ENCODE measurements at places on chromosomes 7 and 10. TPM values are rescaled to one million over a fixed set of nuclear protein-coding genes. Genes with fewer than 3 reads are reported as not detected.

DNA sequence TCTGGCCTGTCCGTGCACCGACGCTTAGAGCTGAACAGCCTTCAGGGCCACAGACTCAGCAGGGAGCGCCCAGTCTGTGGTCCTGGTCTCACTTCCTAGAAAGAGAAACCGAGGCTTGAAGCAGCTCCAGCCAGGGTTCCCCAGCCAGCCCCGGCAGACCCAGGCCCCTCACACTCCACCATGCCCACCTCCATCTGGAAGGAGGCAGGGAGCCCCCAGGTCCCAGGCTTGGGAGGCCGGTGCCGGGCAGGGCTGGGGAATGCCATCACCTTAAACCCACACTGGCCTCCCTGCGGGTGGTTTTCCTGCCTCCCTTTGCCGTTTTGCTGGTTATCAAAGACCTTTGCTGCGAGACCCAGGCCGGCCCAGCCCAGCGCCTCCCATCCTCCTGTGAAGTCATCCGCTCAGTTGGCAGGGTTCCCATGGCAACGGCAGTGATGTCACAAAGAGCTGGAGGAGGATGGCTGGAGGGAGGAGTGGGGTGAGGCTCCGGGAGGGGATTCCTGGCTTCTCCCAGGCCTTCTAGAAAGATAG, 24.0 kb downstream of the ELFN1 start:
- DNase-seq = no peak

GRCh38 chr10:34538281-34538829, 276.7 kb downstream of the PARD3 start:
- DNase-seq = no peak

GRCh38 chr10:24873281-24873683, 79.1 kb downstream of the PRTFDC1 start:
- no peak for DNase-seq

- no peak for DNase-seq
These were observed 564 bp downstream of the PDSS1 start for GRCh38 chr10:26697922-26698608.

DNA sequence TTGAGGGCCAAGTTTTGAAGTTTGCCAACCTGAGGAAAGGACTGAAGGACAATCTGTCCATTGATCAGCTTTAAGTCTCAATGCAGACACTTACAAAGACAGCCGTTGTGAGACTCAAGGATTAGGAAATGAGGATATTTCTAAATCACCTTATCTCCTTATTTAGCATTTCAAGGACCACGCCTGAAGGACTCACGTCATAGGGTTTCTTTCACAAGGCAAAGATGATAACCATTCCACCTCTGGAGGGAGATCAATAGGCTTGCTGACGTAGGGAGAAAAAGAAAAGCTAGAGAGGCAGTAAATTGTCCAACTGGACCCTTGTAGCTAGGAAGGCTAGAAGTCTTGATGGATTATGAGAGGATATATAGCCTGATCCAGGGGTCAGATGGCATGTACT, 3.3 kb upstream of the ASB4 start:
- DNase-seq = no peak

DNA sequence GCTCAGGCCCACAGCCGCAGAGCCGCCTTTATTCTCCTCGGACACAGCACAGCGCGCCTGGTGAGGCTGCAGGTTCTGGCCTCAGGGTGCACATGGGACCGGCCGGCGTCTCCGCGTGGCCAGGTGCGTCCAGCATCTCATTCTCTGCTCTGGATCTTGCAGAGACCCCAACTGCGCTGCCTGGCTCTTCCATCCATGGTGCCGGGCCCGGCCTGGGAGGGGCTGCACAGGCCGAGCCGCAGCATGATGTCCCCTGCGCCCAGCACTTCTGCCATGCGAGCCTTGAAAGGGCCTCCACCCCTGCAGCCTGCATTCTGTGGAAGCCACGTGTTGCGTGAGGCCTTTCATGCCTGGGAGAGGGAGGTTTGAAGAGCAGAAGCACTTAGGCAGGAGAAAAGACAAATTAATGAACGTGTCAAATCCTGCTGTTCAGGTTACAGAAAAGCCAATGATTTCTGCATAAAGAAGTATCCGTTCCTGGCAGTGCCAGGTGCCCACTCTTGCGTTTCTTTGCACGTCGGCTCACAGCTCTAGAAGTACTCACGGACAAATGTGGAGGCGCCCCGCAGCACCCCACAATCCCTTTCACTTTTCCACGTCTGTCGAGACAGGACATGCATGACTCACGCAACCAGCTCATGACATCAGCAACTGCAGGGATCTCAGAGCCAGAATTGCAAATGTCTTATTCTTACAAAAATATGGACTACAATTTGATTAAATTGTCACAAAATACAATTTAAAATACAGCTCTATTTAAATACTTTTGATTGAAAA, 571.4 kb downstream of the DNAJB6 start:
- DNase-seq = no peak

GRCh38 chr7:99844328-99844727, 16.5 kb downstream of the CYP3A43 start:
- DNase-seq = no peak

GRCh38 chr10:4051641-4052151, 266.7 kb upstream of the KLF6 start:
- no peak for DNase-seq

GRCh38 chr10:129550076-129550475, 83.0 kb downstream of the MGMT start:
- no peak for DNase-seq

GRCh38 chr7:135905858-135906257, 71.3 kb downstream of the MTPN start:
- DNase-seq = no peak

DNA sequence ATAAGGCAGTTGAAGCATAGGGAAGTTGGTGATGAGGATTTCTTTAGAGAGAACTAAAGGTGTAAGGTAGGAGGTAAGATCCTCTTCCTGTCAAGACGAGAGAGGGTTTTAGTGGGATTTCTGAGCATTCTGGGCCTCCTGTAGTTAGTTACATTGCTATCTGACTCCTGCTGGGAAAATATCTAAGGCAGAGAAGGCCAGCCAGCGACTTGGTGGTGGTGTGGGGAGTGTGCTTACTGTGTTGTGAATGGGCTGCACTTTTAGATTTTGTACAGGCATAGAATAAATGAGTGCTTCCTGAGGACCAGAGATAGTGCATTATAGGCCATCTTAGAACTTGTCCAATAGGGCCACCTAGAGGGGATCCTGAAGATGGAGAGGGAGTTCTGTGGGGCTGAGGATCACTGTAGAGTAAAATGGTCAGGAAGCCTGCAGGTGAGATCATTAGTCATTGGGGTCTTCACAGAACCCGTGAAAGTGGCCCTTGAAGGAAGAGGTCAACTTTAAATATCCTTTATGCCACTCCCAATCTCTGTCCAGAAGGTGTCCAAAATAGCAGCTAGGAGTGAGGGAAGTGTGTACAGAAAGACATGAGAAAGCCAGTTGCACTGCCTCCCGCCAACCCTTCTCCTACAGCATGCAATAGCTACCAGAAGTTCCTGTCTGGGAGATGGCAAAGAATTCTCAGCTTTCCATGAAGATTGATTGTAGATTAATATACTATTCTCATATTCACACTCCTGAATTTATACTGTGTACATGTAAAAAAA, 266.6 kb downstream of the POLR1F start:
- no peak for DNase-seq

DNA sequence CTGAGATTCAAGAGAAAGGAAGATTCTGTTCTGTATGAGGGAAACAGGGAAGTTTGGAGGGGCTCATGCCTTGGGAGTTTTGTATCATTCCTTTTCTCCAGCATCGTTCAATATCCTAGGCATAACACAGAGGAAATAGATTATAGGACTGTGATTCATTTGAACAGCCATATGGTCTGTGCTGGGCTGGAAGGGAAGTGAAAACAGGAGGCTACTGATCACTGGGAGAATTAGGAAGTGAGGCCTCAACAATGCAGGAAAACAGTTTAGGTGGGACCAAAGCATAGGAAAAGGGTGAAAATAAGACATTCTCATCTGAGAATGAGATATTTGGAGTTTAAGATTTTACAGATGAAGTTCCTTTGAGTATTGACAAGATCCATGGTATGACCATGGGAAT, 70.7 kb upstream of the MKX start:
- DNase-seq = no peak

- DNase-seq = no peak
These were observed 22.4 kb upstream of the CYTH3 start for GRCh38 chr7:6294839-6295238.

DNA sequence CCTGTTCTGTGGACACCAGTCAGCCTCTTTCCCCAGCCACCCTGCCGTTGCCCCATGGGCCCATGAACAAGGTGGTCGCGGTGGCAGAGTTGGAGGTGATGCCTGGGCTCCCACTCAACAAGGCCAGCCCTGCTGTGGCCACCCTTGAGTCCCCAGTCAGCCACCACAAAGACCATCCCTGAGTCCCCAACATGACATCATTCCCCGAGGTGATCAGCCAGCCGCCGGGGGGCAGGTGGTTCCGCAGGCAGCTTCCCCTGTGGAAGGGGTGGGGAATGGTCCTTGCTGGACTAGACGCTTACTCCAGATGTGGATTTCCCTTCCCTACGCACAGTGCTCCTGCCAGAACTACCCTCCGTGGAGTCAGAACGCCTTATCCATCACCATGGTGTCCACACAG, 271.7 kb downstream of the PTPRN2 start:
- no peak for DNase-seq

- DNase-seq = no peak
These were observed 26.8 kb downstream of the VOPP1 start for GRCh38 chr7:55545496-55545895.

- DNase-seq = no peak
These were observed 20.4 kb upstream of the LIMK1 start for GRCh38 chr7:74063223-74063641.

DNA sequence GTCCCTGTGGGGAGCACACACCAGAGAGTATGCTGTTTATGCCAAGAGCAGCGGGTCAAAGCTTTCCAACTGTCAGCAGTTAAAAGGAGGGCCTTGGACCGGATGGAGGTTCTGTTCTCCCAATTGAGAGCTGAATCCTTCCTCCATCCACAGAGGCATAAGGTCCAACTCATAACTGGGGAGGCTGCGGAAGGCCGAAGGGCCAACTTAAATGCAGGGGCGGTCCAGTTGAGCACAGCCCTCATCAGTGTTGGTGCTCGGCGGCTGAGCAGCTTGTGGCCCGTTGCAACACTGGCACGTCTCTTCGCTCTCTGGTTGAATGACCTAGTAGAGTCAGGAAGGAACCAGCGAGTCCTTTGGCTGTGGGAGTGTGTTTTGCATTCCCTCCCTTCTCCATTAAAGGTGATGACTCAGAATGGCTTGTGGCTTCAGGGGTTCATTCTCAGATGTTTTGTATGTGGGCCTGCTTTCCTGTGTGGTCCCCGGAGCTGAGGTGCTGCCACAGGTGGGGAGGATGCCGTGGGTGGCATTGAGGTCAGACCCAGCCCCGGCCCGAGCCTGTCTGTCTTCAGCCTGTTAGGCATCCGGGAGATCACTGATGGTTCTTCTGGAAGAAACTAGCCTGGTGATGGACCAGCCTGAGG, 44.8 kb upstream of the DMBT1 start:
- DNase-seq = peak; percentile 48

- DNase-seq = no peak
These were observed 7.2 kb downstream of the PRSS58 start for GRCh38 chr7:142250705-142251104.

GRCh38 chr7:151968357-151968756, 12.1 kb downstream of the GALNTL5 start:
- DNase-seq = no peak

DNA sequence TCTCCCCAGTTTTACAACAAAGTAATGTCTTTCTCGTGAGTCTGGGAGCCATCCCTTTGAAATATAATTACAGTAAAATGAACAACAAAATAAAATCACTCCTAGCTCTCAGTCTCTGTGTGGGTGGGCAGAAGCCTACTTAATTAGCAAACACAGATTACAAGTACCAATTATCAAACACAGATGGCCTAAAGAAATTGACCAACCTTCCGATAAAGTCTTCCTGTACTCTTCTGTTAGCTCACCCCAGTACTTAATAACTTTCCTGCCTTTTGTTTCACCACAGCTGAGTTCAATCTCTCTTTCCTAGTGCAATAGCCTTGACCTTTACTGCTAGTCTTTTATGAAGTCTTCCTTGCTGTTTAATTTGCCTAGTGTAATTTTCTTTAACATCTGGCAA, 719.2 kb upstream of the MBL2 start:
- no peak for DNase-seq

DNA sequence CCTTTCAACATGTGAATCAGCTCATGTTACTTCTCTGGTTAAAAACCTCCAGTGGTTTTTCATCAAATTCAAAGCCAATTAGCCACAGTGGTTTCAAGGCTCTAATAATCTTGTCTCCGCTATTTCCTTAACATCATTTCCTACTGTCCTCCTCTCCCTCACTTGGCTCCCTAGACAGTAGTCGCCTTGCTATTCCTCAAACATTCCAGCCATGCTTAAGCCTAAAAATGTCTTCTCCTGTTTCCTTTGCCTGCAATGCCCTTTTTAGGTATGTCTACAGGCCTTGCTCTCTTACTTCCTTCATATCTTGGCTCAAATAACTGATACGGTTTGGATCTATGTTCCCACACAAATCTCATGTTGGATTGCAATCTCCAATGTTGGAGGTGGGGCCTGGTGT, 779.4 kb upstream of the LRRN3 start:
- no peak for DNase-seq

DNA sequence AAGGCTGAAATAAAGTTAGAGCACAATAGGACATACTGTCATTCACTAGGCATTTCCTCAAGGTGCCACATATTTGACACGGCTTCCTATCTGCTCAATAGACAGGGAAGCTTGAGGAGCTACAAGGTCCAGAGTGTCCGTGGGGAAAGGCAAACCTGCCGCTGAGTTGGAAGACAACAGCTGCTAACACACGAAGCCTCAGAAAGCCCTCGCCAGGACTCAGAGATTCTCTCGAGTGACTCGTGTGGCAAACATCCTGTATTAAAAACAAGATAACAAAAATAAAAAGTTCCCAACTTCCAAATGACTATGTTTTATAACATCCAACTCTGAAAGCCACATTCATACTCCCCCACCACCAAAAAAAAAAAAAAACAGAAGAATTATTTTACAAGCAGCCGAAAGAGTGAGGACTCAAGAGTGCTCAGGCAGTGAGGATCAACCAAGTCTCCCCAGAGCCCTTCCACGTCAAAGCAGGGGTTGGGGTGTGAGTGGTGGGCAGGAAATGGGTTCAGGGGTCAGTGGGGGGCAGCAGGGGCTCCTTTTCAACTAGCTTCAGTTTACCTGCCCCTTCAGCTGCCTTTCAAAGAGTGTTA, 67.6 kb downstream of the STK17A start:
- no peak for DNase-seq

GRCh38 chr7:44284216-44284615, 41.2 kb downstream of the CAMK2B start:
- DNase-seq = no peak

Gene SP4
- total RNA-seq = 48.5 TPM

Gene ATRNL1
- not detected for total RNA-seq

Gene TUBB8
- total RNA-seq = not detected

Gene FAM237B
- total RNA-seq = not detected

Gene ANKRD30A
- total RNA-seq = not detected

Gene CCDC3
- 0.10 TPM for total RNA-seq

Gene PAX4
- not detected for total RNA-seq

Gene FZD8
- 0.63 TPM for total RNA-seq

Gene PNLIPRP2
- not detected for total RNA-seq

Gene LIPJ
- total RNA-seq = 0.18 TPM

Gene ITPRIP
- total RNA-seq = 16.0 TPM

Gene TMEM196
- total RNA-seq = not detected

Gene SPDYE3
- not detected for total RNA-seq

Gene ERCC6
- 50.4 TPM for total RNA-seq
